ENCODE measurements at places on chromosomes 2 and 18.

GRCh38 chr2:18273205-18273604, 287.2 kb downstream of the RDH14 start:
- no peak for DNase-seq

GRCh38 chr18:2641638-2642037, 13.9 kb upstream of the SMCHD1 start:
- no peak for DNase-seq

DNA sequence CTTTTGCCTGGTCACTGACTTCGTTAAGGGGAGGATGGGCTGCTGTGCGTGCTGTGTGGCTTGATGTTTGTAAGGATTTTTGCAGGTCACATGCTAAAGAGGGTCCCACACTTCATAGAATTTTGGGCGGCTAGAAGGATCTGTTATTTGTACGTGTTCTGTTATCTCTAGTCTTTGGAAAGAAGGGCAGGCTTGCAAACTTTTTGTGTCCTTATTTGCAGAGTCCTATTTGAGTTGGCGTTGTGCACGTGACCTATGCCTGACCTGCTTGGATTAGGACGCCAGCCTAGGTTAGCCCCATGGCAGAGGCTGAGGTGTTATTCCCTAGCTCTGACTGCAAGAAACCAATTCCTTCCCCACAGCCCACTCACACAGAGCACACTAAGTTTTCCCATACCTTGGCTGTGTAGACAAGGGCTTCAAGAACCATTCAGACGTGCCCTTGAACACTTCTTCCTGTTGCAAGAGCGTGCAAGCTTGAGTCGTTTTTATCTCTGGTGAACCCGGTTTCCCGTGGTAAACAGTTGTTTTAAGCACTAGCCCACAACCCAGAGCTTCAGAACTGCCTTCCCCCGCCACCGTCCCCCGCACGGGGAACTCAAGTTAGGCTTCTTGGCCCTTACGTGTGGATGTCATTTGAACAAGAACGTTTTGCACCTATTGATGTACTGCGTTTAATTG, 94.6 kb downstream of the LDLRAD4 start:
- no peak for DNase-seq

DNA sequence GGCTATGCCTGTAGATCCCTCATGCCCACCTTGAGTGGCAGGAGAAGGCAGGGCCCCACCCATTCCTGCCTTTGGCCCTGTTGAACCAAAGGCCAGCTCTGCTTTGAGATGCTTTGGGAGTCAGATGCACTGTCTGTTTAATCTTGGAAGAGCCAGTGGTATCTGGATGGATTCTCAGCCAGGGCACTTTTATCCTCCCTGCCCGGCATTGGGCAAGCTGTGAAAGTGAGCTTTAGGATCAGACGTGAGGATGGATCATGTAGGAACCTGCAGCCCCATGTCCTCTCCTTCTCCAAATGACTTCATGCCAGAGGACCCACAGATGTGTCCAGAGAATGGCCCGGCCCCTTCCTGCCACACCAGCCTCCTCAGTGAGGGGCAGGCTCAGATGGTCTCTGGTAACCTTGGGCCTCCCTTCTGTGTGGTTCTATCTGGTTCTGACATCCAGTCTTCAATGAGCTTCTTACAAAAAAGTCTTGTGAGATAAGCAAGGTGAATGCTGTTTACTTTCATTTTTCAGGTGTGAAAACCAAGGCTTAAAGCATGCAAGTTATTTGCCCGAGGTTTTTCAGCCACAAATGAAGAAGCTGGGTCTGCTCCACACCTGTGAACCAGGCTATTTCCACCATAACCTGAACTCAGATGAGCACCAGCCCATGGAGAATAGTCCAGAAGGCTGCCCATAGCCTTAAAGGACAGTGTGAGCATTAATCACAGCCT, 123.8 kb downstream of the KCTD1 start:
- no peak for DNase-seq

- no peak for DNase-seq
Measured at GRCh38 chr2:11456251-11456650, 9.7 kb downstream of the E2F6 start.

GRCh38 chr2:50624506-50624905, 407.4 kb downstream of the NRXN1 start:
- no peak for DNase-seq

- DNase-seq, result no peak
Measured at GRCh38 chr2:198100346-198100745, 296.0 kb downstream of the PLCL1 start.

DNA sequence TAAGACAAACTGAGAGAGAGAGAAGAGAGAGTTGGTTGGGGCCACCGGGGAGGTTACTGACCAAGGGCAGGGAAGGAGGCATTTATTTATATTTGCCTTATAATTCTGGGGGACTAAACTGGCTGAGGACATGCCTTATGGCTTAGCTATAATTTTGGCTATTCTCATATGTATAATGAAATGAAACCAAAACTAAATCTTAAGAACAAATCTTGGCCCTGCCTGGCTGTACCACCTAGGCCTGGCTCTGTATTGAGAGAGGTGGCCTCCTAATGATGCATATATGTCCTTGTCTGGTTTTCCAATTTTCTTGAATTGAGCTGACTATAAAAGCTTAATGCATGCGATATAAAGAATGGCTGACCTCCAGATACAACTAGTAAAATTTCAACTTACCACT, 3.5 kb upstream of the PPP1CB start:
- DNase-seq, result no peak

DNA sequence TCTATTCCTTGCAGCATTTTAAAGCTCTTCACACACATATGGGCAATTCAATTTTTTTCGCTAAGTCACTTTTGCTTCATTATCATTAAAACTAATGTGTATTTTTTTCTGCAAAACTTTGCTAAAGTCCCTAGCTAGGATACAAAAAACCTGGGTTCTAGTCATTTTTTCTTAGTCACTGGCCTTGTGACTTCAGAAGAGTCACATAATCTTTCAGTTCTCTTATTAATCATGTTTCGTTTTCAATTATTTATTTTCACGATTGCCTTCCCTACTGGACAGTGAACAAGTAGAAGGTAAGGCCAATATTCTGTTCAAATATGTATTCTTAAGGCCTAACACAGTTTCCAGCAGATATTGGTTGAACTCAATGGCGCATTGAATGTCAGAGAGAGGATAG, 60.9 kb upstream of the CYRIA start:
- no peak for DNase-seq

DNA sequence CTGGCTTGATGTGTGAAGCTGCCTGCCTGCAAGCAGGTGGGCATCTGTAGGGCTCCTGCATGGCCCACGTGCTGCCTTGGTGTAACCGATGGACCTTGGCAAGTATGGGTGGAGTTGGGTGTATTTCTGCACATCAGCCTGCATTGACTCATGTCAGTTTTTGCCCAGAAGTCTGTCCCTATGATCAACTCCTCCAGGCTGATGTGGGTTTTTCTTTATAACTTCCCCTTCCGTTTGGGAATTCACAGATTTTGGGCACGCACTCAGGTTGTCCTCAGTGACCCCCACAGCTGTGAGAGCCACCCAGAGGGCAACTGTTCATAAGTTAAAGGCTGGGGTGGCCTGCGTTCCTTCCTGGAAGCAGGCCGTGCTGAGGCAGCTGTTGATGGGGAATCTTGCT, 123.3 kb downstream of the NCK2 start:
- no peak for DNase-seq

GRCh38 chr2:144512891-144513351, 7.0 kb downstream of the ZEB2 start:
- DNase-seq, result no peak

- DNase-seq, result no peak
Measured at GRCh38 chr2:232214053-232214452, 164.5 kb upstream of the ALPP start.

DNA sequence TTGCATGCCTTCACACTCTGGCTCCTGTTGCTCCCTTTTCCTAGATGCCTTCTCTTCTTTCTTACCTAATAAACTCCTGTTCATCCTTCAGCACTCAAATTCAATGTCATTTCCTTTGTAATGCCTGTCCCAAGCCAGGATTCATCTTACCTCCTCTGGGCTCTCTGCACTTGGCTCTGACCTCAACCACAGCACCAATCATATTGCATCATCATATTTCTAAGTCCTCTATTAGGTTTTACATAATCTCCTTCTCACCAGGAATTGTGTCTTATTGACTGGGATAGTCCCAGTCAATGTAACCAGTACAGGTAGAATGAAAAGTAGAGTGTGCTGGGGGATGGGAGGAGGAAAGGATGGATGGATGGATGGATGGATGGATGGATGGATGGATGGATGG, 187.1 kb downstream of the NRP2 start:
- DNase-seq, result no peak

- DNase-seq, result no peak
Measured at GRCh38 chr18:50839996-50840395, 20.2 kb upstream of the MRO start.

DNA sequence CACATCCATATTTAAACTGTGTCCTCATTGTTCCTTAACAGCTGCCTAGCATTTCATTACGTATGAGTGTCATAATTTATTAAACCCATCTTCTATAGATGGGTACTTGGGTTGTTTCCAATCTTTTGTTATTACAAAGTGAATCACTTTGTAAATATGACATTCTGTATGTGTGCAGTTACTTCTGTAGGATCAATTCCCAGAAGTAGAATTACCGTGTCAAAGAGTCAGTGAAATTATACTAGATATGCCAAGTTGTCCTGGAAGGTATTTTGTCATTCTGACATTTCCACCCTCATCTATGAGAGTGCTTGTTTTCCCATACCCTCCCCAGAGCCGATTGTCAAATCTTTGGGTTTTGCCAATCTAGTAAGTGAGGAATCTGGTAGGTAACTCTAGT, 194.5 kb upstream of the APCDD1 start:
- DNase-seq, result no peak

DNA sequence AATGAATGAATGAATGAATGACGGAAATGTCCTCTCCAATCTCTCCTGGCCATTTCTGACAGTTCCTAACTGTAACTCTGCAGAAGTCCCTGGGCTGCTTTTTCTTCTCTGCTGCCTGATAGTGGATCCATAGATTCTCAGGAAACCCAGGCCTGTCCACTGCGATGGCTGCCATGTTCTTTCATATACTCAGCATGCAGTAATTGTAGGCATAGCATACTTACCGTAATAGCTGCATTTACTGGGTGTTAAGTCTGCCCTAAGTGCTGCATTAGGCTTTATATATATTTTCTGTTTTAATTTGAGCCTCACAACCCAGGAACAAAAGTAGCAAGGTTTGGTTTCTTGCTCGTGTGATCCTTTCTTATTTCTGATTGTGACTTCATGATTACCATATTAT, 122.9 kb downstream of the DCC start:
- DNase-seq, result no peak

DNA sequence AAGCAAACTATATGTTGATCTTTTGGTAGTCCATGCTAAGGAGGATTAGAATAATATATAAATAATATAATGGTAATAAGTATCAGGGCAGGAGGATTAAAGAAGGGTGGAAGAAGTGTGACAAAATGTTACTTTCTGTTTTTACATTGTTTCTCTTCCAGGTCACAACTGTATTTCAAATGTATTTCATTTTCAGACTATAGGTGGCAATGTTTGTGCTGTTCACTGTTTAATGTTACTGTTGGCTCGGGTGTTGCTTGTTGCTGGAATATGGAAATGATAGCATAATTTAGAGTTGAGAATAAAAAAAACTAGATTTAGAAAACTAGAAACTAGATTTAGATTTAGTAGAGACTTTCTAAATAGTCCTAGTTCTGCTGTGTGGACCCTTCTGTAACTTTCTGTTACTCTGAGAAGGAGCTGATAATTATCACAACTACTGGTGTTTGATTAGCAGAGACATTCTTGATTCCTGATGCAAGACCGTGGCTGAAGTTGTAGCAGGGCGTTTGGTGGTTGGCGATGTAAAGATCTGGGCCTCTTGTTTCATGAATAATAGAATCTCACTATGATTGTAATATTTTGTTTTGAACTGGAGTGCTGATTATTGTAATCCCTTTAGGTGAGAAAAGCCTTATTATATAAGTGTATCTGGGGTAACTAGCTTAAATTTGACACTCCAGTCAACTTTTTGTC, 7.9 kb downstream of the NEDD4L start:
- no peak for DNase-seq
